ENCODE measurements at places on chromosomes 7 and 10.

DNA sequence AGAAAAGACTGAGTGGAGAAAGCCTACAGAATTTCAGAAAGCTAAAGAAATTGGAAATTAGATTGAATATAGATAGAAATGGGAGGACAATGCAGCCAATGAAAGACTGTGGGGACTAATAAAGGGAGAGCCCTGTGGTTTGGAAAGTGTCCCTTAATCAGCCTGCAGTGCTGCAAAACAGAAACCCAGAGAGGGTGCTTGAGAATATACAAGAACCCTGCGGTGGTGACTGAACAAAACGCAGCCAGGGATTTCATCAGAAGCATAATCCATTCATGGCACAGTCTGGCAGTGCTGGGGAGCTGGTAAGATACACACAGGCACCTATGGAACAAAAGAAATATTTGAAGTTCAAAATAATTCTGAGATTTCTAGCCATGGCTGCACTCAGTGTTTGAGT, 19.1 kb downstream of the CEP41 start:
- no peak for DNase-seq

GRCh38 chr7:141317033-141317585, 234.1 kb upstream of the AGK start:
- DNase-seq = no peak

DNA sequence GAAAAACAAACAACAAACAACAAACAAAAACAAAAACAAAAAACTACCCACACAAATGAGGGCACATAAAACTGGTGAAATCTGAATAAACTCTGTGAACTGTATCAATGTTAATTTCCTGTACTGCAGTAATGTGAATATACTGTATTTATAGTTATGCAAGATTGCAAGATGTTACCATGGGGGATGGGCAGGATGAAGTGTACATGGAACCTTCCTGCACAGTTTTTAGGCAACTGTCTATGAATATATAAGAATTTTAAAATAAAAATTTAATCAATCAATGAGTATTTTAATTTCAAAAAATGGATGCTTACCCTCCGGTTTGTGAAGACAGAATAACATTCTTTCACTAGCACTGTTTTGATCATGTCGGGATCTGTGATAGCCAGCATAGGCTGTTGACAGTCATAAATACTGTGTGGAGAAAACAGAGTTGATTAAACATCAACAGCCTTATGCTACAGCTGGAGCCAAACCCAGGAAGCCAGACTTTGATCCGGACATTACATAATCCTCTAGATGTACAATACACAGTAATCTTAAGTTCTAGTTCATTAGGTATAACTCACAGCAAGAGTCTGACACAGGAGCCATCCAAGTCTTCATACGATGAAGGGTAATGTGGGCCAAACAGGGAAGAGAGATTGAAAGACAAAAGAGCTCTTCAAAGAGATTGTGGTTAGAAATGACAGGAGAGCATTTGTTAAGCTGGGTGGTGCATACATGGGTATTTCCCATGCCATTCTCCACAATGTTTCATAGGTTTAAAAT, 14.8 kb downstream of the CYP3A7 start:
- DNase-seq = no peak

- no peak for DNase-seq
These were observed 55.7 kb downstream of the GSDME start for GRCh38 chr7:24701261-24702235.

- no peak for DNase-seq
These were observed 89.8 kb upstream of the HPS1 start for GRCh38 chr10:98536551-98536950.

Measured in coronary artery (tissue), 2 donors.